ENCODE measurements at places on chromosomes 2 and 18.

DNA sequence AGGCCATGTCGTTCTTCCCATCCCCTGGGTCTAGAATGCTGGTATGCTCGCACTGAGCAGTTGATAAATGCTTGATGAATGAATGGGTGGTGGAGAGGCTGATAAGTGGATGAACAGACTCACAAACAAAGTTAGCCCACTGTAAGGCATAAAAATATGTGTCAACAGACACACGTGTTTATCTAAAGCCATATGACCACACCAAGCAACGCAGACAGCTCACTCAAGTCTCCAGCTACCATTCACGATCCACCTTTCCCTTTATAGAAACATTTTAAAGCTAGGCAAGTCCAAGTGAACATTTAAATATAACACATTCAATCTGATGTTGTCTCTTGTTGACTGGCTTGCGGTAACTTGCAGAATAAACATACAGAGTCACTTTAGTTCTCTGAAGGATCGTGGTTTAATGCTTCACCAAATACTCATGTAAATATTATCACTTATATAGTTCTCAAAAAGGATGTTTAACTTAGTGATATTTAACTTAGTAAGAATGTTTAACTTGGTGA lies 105.5 kb downstream of the NOL10 start:
- no peak for DNase-seq

DNA sequence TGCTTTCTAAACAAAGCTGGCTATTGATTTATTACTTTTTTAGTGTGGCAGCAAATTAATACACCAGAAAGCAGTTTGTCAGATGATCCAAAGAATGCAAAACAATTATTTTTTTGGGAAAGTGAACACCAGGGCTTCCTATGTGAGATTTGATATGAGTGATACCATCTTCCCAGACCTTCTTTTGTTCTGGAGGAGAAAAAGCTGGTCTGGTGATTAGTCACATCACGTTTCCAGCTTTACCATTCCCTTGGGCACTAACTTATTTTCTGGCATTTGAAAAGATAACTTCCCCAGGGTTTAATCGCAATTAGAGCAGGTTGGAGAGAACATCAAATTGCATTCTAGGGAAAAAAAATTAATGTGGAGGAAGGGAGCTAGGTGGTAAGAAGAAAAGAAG lies 182.9 kb upstream of the TANK start:
- DNase-seq = no peak

DNA sequence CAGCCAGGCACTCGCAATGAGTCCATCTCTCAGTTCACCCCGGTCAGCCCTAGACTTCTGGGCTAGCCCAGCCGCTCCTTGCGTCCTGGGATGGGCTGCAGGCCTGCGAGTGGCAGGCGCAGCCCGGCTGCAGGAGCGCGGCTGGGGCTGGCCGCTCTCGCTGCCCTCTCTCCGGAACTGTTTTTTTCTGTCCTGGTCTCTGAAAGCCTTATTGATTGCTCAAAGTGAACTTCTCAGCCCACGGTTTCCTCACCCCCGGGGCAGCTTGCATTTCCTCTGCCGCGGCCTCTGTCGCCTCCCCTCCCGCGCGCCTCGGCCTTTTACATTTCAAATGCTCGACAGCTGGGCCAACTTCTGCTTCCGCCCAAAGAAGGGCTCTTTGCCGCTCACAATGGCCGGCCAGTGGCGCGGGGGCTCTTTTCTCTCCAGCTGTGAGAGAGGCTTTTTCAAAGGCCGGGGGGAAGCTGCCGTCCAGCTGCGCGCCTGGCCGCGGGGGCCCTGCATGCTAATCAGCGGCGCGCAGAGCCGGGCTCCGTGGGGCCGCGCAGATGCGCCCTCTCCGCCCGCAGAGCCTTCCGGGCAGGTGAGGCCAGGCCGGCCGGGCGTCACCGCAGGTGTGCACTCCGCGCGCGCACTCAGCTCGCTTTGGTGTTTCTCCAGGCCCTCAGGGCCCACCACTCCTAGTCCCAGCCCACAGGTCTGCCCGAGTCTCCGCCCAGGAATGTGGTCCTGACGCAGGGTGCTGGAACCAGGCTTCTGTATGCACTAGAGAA lies 513.8 kb downstream of the RNF144A start:
- no peak for DNase-seq

GRCh38 chr2:29782087-29782486 lies 139.3 kb downstream of the ALK start:
- DNase-seq = no peak
